ENCODE measurements at places on chromosomes 3 and 15.

DNA sequence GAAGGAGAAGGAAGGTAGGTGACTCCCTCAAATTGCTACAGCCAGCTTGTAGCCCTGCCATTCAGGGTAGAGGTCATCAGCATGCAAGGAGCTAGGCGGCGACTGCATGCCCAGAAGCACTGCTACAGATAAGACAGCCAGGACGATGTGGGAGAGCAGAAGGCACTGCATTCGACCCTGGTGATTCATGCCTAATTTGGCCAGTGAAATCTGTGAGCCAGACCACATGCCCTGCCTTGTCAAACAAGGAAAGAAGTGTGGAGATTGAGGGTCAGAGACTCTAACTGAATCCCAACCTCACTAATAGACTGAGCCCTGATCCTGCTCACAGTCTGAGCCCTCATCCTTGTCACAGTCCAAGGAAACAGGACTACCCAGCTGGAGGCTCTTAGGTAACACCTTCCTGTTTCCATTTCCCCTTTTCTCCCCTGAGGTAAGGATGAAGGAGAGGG is 86.6 kb downstream of the LINGO1 start:
- no peak for DNase-seq

- DNase-seq = no peak
Observed at GRCh38 chr3:178826435-178827123, 245.0 kb downstream of the ZMAT3 start.

DNA sequence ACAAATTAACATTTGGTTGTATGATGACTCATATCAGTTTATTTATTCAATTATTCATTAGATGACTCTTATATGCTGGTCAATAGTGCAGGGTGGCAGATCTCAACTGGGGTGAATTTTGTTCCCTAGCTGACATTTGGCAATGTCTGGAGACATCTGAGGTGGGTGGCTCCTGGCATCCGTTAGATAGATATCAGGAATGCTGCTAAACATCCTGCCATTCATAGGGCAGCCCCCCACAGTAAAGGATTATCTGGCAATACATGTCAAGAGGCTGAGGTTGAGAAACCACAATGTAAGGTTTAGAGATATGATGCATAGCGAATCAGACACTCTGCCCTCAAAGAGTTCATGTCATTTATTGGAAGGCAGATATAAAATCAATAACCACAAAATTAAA is 719.9 kb downstream of the CADM2 start:
- no peak for DNase-seq

GRCh38 chr15:39801641-39802309 is 19.1 kb upstream of the FSIP1 start:
- no peak for DNase-seq

Data from AML-193 (cell line).